ENCODE measurements at places on chromosomes 6 and 20.

GRCh38 chr6:157665180-157665579, 157.9 kb upstream of the SNX9 start:
- DNase-seq: no peak

- no peak for DNase-seq
These were observed 13.4 kb downstream of the GNL1 start for GRCh38 chr6:30542915-30543314.

- DNase-seq: no peak
These were observed 102.7 kb downstream of the ASXL1 start for GRCh38 chr20:32460683-32461320.

DNA sequence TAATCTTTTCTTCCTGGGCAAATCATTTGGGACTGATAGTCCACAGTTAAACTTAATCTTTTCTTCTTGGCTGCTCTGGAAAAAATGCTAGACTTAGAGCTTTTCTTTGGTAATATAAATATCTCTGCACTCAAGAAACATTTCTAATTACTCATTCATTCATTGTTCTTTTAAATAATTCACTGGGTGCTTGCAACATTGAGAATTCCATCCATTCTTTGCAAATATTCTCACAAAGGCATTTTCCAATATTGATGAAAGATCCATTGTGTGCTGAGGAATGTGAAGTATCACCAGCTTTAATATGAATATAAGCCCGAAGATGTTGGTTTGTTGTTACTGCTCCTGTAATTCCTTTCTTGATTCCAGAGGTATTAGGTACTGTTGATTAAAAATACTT, 38.4 kb downstream of the AKAP7 start:
- DNase-seq: no peak

- no peak for DNase-seq
These were observed 697.0 kb upstream of the POU3F2 start for GRCh38 chr6:98137391-98137790.
